Dermis lymphatic vessel endothelial cell (primary cell): ENCODE measurements at places on chromosomes 4 and X. TPM values are rescaled to one million over a fixed set of nuclear protein-coding genes. Genes with fewer than 3 reads are reported as not detected.

The VSIG1 gene
- total RNA-seq: 0.09 and 0.33 TPM in 2 replicates

The COL4A6 gene
- total RNA-seq: 0.22 and 0.95 TPM in 2 replicates

The IGFBP7 gene
- total RNA-seq: 851 and 1,319 TPM in 2 replicates

The PLXNB3 gene
- total RNA-seq: 2.4 and 3.1 TPM in 2 replicates

The TSC22D3 gene
- total RNA-seq: 21.5 and 23.0 TPM in 2 replicates

The RBM47 gene
- total RNA-seq: under 0.01 TPM in 1 of 2 replicates, not detected in the other

The CLIC2 gene
- 11.3 and 27.2 TPM in 2 replicates for total RNA-seq

The NRK gene
- 0.22 and 0.43 TPM in 2 replicates for total RNA-seq

The H2BW2 gene
- not detected in 2 replicates for total RNA-seq

The SPANXB1 gene
- total RNA-seq: not detected in 2 replicates

The KIAA1210 gene
- total RNA-seq: not detected in 2 replicates

The FAM9C gene
- total RNA-seq: not detected in 2 replicates

The MAGEC1 gene
- not detected in 2 replicates for total RNA-seq

The MAGED2 gene
- total RNA-seq: 168 and 227 TPM in 2 replicates

The LRAT gene
- total RNA-seq: under 0.01 TPM in 1 of 2 replicates, not detected in the other

The GIMD1 gene
- not detected in 2 replicates for total RNA-seq

The DDX53 gene
- total RNA-seq: under 0.01 TPM in 1 of 2 replicates, not detected in the other

The PDCL2 gene
- not detected in 2 replicates for total RNA-seq

The ARHGAP36 gene
- total RNA-seq: not detected in 2 replicates

The RPA4 gene
- 0.86 and 1.4 TPM in 2 replicates for total RNA-seq

The PFKFB1 gene
- under 0.01 TPM in 2 replicates for total RNA-seq

The ETDA gene
- total RNA-seq: not detected in 2 replicates

The PLCXD1 gene
- total RNA-seq: 7.3 and 8.6 TPM in 2 replicates

The UVSSA gene
- total RNA-seq: 4.2 and 4.6 TPM in 2 replicates

The LRIT3 gene
- not detected in 2 replicates for total RNA-seq

The ENAM gene
- total RNA-seq: not detected in 2 replicates

The NMU gene
- total RNA-seq: 0.17 TPM in 1 of 2 replicates, not detected in the other

The PAGE2B gene
- not detected in 2 replicates for total RNA-seq

The SSX4 gene
- not detected in 2 replicates for total RNA-seq

The GPRASP1 gene
- 1.5 and 1.8 TPM in 2 replicates for total RNA-seq

The DOCK11 gene
- 0.43 and 0.60 TPM in 2 replicates for total RNA-seq

The ADAM29 gene
- total RNA-seq: not detected in 2 replicates

The MAGEA10 gene
- not detected in 2 replicates for total RNA-seq

The GAGE13 gene
- total RNA-seq: not detected in 2 replicates

The TMSB15A gene
- 0.33 and 0.86 TPM in 2 replicates for total RNA-seq

The ITGB1BP2 gene
- 0.33 and 0.77 TPM in 2 replicates for total RNA-seq

The TAF9B gene
- total RNA-seq: 13.9 and 22.1 TPM in 2 replicates

The CXorf65 gene
- total RNA-seq: not detected in 2 replicates

The ZMYM3 gene
- 8.3 and 11.6 TPM in 2 replicates for total RNA-seq

The TMPRSS11F gene
- not detected in 2 replicates for total RNA-seq

The HDX gene
- 5.5 and 6.2 TPM in 2 replicates for total RNA-seq

The GABRA4 gene
- not detected in 2 replicates for total RNA-seq

The CDX4 gene
- total RNA-seq: not detected in 2 replicates

The GAGE2A gene
- total RNA-seq: not detected in 2 replicates

The GRSF1 gene
- total RNA-seq: 56.0 and 75.7 TPM in 2 replicates

The ADGRL3 gene
- total RNA-seq: under 0.01 TPM in 1 of 2 replicates, not detected in the other
